ENCODE measurements at places on chromosomes 12 and 14.

GRCh38 chr14:38794677-38795076, 308.4 kb downstream of the SEC23A start:
- DNase-seq: no peak

DNA sequence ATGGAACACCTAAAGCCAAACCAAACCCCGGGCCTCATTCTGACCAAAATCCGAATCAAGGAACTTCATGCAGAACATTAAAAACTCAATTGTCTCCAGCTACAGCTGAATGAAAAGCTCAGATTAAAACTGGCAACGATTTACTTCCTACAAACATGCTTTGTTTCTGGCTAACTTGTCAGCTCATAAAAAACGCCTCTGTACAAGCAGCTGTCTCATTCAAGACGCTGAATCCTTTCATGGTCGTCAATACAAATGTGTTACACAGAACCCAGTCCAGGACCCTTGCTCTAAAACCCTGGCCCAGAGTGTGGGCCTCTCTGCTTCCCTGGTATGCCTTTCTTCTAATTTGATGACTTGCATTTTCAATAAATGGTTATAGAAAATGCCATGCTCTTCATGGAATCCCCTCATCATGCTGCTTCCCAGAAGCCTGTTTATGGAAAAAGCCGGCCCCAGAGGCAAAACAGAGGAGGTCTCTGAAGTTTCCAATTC, 183.1 kb downstream of the PHLDA1 start:
- DNase-seq: no peak

DNA sequence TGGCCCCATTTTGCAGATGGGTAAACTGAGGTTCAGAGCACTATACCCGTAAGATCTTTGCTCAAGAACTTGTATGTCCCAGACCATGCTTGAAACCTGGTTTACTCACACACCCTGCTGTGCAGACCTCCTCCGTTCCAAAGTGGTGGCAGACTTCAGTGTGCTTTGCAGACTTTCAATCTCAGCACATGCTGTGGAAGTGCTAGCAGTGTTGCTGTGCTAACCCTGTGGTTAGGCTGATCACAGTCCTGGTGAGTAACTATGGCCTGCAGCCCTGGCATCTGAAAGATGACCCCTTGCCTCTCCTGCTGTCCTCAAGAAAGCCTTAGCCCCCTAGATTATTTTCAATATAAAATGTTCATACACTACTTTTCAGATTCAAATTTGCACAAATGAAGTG, 450.6 kb downstream of the DPF3 start:
- no peak for DNase-seq

- peak; percentile 93 for DNase-seq
Observed at GRCh38 chr14:104094709-104095425, 9.4 kb downstream of the ASPG start.

GRCh38 chr12:81758421-81759189, 545 bp downstream of the PPFIA2 start:
- peak; percentile 18 for DNase-seq

- no peak for DNase-seq
Observed at GRCh38 chr14:75315144-75315543, 36.5 kb downstream of the FOS start.

DNA sequence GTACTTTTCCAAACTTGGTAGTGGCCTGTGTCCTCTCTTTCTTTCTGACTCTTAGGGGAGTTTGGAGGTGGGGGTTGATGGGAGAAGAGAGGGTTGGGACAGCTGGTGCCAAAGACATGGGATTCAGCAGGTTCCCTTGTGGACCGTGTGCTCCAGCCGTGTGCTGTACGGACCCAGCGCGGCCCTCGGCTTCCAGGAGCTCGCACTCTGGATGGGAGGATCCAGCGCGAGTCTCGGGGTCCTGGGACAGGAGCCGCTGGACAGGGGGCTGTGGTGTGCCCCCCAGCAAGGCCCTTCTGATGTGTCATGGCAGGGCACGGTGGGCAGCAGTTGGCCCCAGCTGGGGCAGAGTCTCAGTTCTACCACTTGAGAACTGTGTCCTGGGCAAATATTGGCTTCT, 45.0 kb upstream of the TSPAN9 start:
- no peak for DNase-seq

GRCh38 chr12:74900232-74900631, 309.4 kb downstream of the KCNC2 start:
- DNase-seq: no peak

DNA sequence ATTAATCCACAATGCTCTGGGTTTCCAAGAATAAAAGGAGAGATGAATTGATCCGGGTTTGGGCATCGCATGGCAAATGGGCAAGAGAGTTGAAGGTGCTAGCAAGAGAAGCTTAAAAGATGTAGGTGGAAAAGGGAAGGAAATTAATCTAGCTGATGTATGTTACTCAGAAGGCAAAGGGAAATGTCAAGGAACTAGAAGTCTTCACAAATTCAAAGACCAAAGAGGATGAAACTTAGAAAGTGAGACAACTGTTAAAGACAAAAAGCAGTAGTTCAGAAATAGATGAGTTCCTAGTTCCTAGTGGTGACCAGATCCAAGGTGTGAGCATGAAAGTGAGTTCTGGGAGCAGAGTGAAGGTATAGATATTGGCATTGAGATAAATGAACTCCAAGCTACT, 228.3 kb downstream of the SEC23A start:
- no peak for DNase-seq

DNA sequence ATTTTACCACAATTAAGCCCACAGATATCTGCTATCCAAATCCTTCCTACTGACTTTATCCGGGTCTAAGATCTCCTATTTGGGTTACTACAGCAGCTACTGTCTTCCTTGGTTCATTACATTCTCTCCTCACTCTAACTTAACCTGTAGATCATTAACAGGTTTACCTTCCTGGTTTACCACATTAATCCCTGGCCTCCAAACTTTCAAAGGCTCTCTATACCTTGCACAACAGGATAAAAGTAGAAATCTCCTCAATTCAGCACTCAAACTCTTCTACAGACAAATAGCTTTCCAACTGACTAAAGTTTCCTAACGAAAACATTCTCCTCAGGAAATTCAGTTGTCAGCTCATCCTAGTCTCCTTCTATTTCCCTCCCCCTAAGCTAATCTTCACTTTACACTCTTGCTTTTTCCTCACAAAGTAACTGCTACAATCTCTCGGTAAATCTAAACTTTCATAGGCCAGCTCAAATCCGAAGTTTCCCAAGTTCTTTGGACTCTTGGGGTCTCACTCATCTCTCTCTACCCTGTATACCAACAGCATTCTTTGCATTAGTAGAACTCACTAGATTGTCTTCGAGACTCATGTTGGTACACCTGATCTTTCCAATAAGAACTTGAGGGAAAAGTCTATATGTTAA, 2.7 kb downstream of the BTBD7 start:
- no peak for DNase-seq

- no peak for DNase-seq
Observed at GRCh38 chr14:71013551-71014192, 106.4 kb downstream of the PCNX1 start.
